ENCODE measurements at places on chromosomes 6 and 20.

DNA sequence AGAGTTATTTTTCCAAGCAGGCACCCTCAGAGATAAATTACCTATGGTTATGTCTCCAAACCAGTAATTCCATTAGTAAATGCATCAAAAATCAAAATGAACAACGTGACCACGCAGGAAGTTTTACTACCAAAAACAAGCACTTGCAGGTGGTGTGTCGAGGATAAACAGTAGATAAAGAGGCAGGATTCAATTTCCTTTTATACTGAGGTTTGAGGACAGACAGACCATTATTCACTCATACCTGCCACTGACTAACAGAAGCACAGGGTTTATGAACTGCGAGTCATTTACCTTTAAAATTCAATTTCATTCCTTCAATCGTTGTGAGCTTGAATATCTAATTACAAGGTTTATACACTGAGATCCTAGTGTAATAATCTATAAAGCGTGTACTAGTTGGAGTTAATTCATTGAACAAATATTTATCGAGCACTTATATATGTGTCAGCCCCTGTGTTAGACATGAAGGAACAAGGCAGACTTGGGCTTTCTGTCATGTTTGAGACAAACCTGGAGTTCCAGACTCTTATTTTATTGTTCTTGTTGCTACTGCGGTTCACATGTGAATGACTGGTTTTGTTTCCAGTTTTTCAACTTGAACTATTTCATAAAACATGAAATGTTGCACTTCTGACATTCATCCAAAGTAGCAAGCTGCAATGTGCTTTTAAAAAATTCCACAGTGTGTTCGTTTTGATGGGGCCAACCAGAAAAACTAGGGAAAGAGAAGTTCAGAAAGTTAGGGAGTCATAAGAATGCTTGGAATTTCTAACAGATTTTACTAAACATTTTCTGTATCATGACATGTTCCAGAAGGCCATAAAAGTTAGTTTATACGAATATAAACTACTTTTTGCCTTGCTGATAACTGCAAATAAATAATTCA lies 205.6 kb downstream of the UST start:
- no peak for DNase-seq

- no peak for DNase-seq
These were observed 40.4 kb upstream of the PIM1 start for GRCh38 chr6:37129566-37129965.

GRCh38 chr6:75290136-75290945 lies 5.7 kb upstream of the TMEM30A start:
- no peak for DNase-seq

- DNase-seq = no peak
These were observed 353.8 kb downstream of the HAO1 start for GRCh38 chr20:7586481-7586880.

- DNase-seq = no peak
These were observed 89.1 kb downstream of the AIG1 start for GRCh38 chr6:143149771-143150170.

DNA sequence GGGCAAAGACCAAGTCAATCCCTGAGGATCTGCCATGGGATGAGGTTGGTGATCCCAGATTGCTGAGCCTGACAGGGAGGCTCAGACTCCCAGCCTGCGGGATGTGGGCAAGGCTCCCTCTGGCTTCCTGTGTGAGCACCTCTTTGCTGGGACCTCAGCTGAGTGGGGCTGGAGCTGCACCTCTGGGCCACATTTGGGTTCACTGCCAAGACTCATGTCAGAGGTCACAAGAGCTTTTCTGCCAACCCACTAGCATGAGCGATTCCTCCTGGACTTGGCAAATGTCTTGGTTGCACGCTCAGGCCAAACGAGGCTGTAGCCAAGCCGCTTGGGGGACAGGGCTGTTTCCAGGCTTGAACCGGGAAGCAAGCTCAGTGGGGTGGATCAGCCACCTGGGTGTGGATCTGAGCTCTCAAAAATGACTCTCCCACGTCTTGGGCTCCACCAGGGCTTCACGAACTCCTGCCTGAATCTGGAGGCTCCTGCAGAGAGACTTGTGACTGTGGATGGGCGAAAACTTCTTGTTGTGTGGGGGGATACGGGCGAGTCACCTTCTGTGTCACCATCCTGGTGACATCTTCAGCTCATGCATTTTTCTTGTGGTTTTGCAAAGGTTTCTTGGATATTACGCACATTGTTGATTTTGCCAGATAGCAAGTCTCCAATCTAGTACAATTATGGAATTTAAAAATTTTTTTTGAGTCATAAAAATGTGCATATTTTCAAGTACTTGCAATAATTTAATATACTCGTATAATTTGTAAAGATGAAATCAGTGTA lies 359.5 kb downstream of the CDH4 start:
- no peak for DNase-seq

DNA sequence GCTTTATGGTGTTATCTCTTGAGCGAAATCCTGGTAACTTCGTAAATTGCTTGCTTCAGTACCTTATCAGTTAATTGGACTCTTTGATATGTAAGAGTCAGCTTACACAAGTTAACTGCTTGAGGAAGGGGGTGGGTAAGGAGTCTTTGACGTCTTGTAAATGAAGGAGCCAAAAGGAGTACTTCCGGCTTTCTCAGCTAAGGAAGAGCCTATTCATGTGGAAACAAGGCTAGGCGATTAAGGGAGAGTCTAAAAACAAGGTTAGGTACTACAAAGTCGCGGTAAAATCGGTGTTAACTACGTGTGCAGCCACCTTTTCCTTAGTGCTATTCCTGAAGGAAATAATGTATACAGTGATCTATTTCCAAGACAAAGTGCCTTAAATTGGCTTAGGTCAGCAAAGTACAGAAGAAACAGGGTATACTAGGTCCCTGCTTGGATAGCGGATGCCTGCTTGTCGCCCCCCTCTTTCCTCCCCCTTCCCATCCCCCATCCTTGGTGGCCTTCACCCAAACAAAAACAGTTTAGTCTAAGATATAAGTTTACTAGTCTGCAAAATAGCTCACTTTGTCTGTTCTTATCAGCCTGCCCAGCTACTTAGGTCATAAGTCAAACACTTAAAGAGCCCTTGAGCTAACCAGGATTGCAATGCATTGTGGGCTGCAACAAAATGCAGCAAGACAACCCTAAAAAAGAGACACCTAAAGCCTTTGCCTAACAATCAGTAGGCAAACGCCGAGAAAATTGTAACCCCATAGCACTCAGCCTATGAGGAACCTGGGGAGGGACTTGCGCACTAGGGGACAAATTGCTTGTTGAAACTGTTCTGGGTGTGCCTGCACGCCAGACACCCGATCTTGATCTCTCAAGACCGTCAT lies 147.3 kb downstream of the TRIM27 start:
- DNase-seq = no peak

DNA sequence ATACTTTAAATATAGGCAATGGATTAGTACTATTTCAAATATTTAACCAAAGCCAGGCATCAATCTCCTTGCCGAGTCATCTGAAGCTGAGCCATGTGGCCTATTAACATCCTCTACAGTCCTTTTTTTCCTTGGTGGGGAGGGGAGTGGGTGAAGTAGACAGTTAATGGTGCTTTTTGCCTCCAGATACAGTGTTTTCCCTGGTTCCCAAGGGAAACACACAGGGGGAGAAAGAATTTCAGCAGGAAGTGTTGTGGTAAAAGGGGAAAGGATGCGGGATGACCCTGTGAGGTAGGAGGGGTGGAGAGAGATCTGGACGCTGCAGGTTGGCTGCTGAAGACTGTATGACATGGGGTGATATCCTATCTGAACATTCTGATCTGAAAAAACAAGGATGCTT lies 9.6 kb downstream of the CLDN20 start:
- no peak for DNase-seq

GRCh38 chr6:44386364-44386928 lies 1.1 kb upstream of the CDC5L start:
- DNase-seq = no peak

DNA sequence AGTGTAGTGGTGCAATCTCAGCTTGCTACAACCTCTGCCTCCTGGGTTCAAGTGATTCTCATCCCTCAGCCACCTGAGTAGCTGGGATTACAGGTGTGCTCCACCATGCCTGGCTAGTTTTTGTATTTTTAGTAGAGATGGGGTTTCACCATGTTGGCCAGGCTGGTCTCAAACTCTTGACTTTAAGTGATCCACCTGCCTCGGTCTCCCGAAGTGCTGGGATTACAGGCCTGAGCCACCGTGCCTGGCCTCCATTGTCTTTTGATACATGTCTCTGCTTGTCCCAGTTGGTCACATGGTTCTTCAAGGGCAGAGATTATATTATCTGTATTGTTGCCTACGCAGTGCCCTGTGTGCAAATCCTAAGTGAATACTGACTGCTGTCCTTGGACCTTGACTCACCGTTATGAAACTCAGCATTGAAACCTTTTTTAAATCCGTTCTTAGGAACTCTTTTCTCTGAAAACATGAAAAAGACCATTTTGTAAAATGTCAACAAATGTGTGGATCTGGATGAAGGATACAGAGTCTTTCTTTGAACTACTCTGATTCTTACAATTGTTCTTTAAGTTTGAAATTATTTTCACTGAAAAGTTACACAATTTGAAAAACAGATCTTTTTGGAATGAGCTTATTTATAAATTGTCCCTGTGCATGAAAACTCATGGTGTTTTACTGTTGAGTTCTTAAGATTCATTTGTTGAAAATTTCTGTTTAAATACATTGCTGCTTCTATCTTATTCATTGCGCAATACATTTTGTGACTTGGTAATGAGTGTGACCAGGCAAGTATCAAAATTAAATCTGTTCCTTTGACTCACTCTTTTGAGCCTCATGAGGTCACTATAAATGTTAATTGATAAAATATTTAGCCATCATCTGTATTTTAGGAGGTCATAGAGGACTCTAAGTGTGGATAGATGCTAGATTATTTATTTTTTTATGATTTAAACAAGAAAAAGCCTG lies 293.5 kb downstream of the UTRN start:
- no peak for DNase-seq

DNA sequence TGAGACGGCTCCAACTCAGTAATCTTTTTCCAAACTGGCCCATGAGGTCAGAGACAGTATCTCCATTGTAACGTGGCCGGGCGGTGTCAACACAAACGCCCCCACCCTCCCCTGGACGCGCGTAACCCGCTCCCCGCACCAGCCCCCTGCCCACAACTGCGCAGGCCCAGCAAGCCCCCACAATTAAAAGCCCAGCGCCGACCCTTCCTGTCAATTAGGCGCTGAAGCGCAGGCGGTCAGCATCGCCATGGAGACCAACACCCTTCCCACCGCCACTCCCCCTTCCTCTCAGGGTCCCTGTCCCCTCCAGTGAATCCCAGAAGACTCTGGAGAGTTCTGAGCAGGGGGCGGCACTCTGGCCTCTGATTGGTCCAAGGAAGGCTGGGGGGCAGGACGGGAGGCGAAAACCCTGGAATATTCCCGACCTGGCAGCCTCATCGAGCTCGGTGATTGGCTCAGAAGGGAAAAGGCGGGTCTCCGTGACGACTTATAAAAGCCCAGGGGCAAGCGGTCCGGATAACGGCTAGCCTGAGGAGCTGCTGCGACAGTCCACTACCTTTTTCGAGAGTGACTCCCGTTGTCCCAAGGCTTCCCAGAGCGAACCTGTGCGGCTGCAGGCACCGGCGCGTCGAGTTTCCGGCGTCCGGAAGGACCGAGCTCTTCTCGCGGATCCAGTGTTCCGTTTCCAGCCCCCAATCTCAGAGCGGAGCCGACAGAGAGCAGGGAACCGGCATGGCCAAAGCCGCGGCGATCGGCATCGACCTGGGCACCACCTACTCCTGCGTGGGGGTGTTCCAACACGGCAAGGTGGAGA lies at the start of the genes HSPA1A and HSPA1L:
Gene HSPA1A (plus strand): TSS at position 519 of the 814 bp plus-strand sequence. CDS start 214 bp downstream, at position 733.
Gene HSPA1L (minus strand): TSS at position 259 of the 814 bp plus-strand sequence. CDS start 3,311 bp downstream, outside the sequence.
- peak; percentile 36 for DNase-seq

- no peak for DNase-seq
These were observed 256.6 kb downstream of the GMDS start for GRCh38 chr6:1988843-1989242.

DNA sequence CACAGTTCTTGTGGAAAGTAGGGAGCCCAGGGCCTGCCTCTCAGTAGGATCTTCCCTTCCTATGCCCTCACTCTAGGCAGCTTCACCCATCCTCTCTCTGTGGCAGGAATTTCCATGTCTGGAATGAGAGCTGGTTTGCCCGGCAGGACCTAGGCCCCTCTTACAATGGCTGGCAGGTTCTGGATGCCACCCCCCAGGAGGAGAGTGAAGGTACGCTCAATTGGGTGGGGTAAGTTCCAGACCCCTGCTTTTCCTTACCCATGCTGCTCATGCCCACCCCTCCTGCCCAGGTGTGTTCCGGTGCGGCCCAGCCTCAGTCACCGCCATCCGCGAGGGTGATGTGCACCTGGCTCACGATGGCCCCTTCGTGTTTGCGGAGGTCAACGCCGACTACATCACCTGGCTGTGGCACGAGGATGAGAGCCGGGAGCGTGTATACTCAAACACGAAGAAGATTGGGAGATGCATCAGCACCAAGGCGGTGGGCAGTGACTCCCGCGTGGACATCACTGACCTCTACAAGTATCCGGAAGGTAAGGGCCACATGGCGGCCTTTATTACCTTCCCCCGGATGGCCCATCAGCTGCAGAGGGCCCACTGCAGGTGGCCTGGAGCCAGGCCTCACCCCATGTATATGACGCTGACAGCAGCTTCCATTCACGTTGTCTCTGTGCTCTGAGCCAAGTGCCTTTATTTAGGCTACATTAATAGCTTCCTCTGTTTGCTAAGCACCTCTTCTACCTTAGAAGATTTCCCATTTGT lies 22.8 kb downstream of the TGM6 start:
- DNase-seq = no peak

- DNase-seq = no peak
These were observed 100.8 kb downstream of the RTN4IP1 start for GRCh38 chr6:106528521-106528920.

DNA sequence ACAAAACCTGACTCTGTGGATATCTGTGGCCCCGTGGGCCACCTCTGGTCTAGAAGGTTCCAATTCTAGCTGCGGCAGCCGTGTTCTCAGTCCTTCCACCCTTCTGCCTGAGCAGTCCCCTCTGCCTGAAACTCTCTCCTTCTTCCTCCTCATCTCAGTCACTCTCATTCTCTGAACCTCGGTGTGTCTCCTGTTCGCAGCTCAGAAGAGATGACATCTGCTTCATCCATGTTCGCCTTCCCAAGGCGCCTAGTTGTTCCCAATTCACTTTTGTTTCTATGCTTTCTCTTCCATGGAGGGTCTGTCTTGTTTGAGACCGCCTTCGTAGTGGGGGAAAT lies 95.5 kb downstream of the CEBPB start:
- DNase-seq = no peak

GRCh38 chr6:108029226-108029921 lies 45.2 kb downstream of the OSTM1 start:
- no peak for DNase-seq
